Hematopoietic multipotent progenitor cell treated with erythropoietin and hydrocortisone succinate and interleukin-3 and kit ligand, for 8 days (in vitro differentiated cells): ENCODE measurements at places on chromosomes 12 and 14.
A peak's percentile ranks its signal among the peaks of the same experiment; 100 is the strongest.

DNA sequence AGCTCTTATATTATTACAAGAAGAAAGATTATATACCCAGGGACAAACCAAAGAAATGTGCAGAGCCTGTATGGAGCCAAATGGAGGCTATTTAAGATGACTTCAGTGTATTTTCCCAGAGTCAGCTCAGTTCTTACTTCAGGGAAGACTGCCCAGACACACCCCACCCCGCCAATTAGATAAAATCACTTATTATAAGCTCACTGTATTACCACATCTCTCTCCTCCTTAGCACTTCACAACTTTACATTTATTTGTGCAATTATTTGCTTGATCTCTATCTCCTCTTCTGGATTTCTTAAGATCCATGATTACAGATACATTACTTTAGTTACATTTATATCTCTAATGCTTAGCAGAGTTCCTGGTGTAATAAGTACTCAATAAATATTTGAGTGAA is 24.7 kb upstream of the WDR89 start:
- peak; percentile 48 for DNase-seq

DNA sequence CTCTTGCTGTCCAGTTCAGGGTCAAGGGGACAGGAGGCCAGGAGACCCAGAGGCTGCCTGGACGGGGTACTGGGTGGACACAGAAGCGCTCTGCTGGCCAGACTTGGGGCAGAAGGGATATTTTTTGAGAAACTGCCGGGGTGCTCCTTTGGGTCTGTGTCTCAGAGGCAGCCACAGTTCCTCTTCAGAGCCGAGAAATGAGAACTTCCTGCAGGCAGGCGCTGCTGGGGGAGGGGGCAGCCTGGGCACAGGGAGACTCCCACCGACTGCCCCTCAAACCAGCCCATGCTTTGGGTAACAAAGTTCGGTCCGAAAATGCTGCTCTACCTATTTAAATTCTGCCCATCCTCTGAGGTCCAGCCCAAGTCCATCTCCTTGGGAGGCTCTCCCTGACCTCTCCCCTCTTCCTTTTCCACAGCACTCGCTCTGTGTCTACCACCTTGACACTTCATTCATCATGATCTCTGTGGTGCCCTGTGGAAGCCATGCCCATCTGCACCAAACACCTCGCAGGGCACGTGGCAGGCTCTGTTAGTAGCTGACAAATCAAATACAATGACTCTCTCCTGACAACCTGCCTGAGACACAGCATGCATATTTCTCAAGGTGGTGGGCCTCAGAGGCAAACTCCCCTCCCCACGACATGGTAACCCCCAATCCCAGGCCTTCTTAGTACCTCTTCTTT is 16.4 kb downstream of the HDAC7 start:
- DNase-seq: no peak

GRCh38 chr14:39781466-39781865 is 349.2 kb upstream of the FBXO33 start:
- DNase-seq: no peak

GRCh38 chr14:28298156-28298555 is 468.4 kb upstream of the FOXG1 start:
- no peak for DNase-seq

GRCh38 chr12:68435816-68436215 is 103.7 kb upstream of the MDM1 start:
- no peak for DNase-seq

DNA sequence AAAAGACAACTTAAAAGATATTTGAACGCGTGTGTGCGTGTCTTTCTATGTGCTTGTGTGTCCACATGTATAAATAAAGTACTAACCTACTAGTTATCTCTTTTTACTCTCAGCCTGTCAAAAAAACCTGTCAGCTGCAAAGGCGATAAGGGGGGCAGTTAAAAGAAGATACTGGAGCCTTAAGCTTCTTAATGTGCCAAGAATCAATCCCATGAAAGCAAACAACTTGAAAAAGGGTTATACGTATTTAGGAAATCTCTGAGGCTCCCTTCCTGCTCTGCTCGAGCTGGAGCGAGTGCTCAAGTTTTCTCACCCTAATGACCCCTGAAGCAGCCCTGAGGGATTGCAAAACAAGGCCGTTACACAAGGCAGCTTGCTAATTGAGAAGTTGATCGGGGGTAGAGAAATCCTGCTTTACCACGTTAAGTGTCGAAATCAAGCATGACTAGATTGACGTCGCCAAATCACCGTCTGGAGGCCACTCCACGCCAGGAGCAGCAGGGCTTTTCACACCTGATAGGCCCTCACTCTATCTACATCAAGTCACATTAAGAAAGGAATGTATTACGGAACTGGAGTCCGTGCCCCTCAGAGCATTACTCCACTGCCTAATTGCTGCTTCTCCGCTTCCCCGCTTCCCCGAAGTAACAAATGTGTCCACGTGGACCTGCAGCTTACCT is 32.4 kb downstream of the LMO3 start:
- DNase-seq: no peak
